ENCODE measurements at places on chromosomes 5 and 9.

DNA sequence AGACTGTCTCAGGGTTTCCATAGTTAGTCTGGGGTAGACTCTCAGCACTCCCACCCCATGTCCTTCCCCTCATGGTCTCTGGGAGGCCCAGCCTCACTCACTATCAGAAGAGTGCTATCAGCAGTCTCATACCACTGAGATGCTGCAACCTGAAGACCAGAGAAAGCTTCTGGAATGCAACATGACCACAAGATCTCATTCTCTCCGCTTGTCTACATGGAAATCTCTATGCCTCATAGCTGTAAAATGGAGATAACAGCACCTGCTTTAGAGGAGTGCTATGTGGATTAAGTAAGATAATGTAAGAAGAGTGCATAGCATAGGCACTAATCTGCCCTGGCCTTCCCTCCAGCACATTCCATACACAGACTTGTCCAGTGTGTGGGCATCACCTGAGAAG is 47.0 kb upstream of the ZNF169 start:
- DNase-seq, result no peak

DNA sequence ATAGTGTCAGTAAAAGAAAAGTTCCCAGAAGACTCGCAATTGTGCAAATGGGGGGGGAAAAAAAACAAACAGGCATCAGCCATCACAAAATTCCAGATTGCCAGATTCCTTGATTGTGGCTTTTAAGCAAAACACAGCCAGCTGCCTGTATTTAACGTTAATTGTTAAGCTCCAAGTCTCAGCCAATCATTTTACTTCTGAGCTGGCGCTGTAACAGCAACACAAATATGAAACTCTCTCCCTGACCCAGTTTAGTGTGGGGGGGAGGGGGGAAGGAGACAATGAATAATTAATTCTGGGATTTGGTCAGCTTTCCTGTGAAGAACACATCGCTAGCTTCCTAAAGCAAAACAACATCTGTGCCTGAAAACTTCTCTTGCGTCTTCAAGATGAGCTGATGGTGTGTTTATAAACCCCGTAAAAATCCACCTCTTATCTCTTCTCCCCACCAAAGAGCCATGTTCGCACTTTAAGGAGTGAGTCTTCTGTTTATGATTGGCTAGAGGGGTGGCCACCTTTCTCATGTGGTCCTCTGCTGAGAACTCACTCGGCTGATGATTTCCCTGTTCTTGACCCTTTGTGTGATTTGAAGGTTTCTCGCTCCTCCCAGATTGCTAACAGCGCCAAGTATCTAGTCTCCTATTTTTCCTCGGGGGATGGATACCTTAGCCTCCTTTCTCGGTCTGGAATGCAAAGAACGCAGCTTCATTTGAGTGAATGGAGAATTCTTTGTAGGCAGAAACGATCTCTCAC is 160.2 kb upstream of the DAPK1 start:
- no peak for DNase-seq

- no peak for DNase-seq
Observed at GRCh38 chr5:37701868-37702267, 138.0 kb downstream of the GDNF start.

DNA sequence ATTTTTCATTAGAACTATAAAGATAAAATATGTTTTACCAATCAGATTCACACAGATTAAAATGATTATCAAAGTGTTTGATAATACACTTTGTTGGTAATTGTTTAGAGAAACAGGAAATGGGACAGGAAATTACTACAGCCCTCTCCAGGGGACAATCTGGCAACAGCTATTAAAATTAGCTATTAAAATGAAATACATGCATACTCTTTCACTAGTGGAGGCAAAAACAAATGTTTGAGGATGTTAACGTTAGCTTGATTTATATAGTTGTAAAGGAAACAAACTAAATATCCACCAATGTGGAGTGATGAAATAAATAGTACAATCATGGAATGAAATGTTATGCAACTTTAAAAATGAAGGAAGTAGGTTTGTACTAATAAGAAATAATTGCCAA is 53.7 kb downstream of the TARS1 start:
- no peak for DNase-seq

DNA sequence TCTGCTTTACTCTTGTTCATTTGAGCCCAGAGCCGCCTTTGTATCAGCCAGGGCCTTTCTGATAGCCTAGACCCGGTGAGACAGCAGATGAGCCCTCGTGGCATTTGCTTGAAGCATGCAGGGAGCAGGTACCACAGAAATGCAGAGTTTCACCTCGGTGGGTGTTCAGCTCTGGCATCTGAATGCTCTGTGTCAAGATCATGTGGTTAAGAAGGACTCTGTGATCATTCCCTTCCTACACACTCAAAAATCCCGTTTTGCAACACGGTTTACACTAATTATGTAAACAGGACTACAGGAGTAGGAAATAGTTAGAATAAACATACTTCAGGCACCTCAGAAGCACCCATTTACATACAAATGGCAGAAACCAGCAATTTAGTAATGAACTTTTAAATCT is 67.2 kb downstream of the MVB12B start:
- no peak for DNase-seq

- no peak for DNase-seq
Observed at GRCh38 chr5:153969563-153969895, 69.2 kb downstream of the FAM114A2 start.

All from skeletal muscle cell (primary cell).